B cell (primary cell): ENCODE measurements at places on chromosomes 12 and 14.

- DNase-seq: no peak
Observed at GRCh38 chr12:50949801-50950302, 2.5 kb upstream of the HIGD1C start.

- DNase-seq: no peak
Observed at GRCh38 chr14:48568252-48568651, 892.8 kb upstream of the MDGA2 start.

GRCh38 chr14:34258318-34258717 lies 203.7 kb downstream of the SPTSSA start:
- DNase-seq: no peak

- DNase-seq: peak; percentile 55
Observed at GRCh38 chr14:101960225-101960624, 4.1 kb upstream of the DYNC1H1 start.

- DNase-seq: no peak
Observed at GRCh38 chr12:42812086-42812485, 222.5 kb upstream of the PRICKLE1 start.

- no peak for DNase-seq
Observed at GRCh38 chr12:105166736-105167135, 59.2 kb downstream of the WASHC4 start.

DNA sequence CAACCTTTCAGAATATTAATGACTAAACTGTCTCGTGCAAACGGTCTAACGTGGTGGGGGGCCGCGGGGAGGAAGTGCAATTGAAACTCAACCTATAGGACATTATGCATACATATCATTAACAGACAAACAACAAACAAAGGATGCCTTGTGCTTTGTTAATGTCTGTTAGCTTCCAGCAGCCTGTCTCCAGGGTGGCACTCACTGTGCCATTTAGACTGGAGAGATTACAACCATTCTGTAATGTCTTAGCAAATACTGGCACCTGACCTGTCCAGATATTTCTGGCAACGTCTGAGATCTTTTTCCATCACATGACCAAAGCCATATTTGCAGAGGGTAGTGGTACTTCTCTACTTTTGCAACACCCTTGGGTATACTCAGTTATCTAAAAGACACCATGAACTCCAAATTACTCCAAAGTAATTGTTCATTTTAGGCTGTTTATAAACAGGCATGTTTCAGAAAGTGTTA lies 11.6 kb downstream of the BHLHE41 start:
- peak; percentile 25 for DNase-seq

DNA sequence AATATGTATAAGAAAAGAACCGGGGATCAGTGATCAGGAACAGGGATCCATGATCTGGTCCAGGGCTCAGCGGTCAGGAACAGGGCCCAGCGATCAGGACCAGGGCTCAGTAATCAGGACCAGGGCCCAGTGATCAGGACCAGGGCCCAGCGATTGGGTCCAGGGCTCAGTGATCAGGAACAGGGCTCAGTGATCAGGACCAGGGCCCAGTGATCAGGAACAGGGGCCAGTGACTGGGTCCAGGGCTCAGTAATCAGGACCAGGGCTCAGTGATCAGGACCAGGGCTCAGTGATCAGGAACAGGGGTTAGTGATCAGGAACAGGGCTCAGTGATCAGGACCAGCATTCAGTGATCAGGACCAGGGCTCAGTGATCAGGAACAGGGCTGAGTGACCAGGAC lies 56.3 kb downstream of the TMEM121 start:
- peak; percentile 61 for DNase-seq

GRCh38 chr12:21559855-21560569 lies 33.9 kb downstream of the SPX start:
- no peak for DNase-seq

DNA sequence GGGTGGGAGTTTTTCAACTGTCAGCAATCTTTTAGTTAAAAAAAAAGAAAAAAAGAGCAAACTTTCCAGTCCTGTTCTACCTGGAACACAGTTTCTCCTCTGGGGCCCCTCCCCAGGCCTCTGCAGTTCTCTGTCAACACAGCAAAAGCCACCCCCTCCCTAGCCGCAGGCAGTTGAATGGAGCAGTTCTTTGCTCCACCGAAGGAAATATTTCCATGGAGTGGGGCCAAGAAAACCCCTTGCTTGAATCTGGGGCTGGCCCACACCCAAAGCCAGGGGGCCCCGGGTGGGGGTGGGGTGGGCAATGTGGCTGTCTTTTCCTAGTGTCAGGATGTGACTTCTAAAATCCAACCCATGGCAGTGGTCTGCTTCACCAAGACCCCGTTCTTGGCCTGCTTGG lies 5.0 kb upstream of the MEG3 start:
- no peak for DNase-seq

DNA sequence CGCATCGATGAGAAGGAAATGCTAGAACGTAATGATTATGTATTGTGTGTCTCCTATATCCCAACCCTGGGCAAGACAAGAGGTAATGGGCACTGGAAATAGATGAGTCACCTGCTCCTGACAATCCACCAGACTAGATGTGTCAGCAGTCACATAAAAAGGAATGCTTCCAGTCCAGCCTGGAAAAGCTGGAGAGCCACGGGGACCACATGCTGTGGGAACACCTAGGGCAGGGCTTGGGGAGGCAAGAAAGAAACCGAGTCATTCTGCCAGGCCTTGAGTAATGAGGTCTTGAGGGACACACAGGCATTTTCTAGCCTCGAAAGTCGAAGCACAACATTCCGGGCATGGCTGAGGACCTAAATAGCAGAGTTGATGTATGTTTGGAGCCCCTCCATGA lies 716.7 kb upstream of the TMEM132C start:
- no peak for DNase-seq

DNA sequence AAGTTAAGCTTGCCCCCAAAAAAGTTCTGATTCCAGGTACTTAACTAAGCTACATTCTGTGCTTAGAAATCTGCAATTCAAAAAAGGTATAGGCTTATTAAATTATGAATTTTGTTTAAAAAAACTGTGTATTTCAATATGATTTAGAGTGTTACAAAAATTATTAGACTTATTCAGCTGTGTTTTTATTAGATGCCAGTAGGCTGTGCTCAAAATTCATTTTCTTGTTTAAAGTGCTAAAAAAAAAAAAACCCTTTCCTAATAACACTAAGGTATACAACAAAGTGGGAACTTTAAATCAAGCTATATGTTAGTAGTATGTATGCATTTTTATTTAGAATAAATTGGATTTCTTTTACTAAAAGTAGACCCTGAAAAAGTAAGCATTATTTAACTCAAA lies 25.0 kb downstream of the LRRC9 start:
- no peak for DNase-seq

DNA sequence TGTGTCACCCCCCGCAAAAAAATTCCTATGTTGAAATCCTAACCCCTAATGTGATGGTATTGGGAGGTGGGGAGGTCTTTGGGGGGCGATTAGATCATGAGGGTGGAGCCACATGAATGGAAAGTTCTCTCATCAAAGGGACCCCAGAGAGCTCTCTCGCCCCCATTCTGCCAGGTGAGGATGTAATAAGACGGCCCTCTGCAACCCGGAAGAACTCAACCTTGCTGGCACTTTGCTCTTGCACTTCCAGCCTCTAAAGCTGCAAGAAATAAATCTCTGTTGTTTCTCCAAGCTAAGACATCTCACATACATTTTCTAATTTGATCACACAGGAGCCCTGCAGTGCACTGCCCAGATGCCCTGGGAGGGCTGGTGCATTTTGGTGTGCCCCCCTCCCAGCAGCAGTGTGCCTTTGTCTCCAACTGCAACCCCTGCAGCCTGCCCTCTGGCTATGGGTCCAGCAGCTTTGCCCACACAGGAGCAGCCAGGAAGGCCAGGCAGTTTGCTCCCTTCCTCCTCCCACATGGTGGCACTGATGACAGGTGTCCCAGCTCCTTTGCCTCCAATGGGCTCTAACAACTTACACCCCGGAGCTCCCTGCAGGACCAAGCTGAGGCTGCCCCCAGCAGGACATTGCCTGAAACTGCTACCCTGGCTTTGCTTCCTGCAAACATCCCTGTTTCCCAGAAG lies 59.3 kb downstream of the C14orf132 start:
- no peak for DNase-seq

GRCh38 chr12:106109168-106109910 lies 29.4 kb downstream of the NUAK1 start:
- DNase-seq: no peak

DNA sequence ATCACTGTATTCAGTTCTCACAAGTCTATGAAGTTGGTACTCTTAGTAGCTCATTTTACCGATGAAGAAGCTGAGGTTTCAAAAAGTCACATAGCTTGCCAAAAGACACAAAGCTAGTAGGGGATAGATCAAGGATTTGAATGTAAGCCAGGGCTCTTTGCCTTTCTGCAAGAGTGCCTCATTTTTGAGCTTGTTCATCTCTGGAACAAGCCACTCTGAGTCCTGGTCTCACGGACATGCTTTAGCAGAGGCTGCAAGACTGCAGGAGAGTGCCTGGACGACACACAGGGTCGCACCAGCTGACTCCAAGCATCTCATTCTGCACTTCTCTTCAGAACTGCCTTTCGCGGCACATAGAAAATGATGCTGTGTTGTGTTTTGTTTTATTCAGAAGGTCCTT lies 3.7 kb downstream of the NUAK1 start:
- DNase-seq: no peak

GRCh38 chr14:105075379-105076295 lies 10.4 kb upstream of the GPR132 start:
- peak; percentile 75 for DNase-seq

DNA sequence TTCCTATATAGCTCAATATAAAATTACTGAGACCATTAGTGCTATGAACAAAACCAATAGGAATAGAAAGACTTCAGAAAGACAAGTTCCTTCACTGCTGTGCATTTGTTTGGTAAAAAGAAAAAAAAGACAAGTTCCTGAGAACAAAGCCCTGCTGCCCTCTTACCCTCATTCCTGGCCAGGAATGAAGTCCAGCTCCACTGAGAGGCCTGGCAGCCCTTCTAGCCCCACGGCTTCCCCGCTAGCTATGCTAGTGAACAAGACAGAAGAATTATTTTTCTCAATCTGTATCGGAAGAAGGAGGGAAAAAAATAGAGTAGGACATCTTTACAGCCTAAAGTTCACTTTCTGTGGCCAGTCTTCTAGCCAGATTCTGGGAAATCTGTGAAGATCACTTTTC lies 1.6 kb downstream of the MFAP5 start:
- DNase-seq: no peak

- no peak for DNase-seq
Observed at GRCh38 chr12:48193623-48194022, 9.5 kb downstream of the OR10AD1 start.

DNA sequence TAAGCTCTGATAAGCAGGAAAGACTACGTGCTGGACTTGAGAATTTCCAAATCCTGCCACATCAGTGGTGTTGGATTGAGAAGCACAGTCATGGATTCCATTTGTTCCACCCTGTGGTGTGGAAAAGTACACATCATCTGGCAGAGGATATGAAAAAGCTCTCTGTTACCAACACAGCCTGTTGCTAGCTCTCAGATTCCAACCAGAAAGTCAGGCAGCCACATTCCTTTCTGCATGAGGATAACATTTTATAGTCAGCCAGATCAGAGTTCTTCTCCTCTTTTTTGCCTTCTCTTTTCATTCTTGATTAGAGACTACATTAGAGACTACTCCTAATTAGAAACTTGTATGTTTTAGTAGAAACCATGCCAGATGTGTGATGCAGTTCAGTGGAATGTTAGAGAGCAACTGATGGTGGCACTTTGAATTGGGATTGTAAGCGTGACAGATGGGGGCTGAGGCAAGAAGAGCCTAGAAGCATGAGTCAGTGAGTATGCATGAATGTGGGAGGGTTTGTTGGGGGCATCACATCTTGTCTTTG lies 61.2 kb upstream of the STXBP6 start:
- DNase-seq: no peak

DNA sequence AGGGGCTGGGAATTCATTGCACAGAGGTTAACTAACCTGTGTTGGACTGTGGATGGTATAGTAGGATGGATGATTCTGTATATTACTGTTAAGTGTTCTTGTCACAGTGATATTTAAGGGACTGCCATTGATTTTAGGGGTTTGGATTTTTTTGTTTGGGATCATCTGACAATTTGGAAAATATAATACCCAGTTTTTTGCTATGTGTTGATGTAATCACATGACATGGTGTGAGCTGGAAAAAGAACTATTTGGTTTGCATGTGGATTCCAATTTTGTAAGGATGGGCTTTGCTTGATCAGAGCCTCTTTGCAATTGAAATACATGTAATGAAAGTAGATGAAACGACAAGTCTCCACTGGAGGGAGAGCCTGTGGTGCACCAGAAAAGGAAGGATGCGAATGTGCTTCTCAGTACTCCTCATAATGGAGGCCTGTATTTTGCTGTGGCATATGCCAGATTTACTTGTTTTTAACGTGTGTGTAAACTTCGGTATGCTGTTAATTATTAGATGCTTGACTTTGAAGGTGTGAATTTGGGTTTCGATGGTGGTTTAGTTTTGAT lies 2.7 kb downstream of the DYRK2 start:
- peak; percentile 51 for DNase-seq

DNA sequence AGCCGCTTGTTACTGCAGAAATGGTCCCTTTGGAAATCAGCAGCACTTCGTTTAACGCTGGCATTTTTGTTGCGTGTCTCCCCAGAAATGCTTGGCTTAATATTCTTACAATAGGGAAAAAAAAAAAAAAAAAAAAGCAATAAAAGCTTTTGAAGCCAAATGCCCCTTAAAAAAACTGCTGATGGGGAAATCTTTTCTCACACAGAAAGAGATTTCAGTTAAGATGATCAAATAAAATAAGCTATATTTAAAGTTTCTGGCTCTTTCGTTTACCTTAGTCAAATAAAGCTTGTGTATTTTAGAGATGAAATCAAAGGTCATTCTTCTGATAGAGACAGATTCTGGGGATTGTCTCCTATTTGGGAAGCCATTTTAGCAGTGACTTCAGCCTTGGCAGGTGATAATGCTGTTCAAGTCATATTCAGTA lies 52.4 kb upstream of the FRS2 start:
- no peak for DNase-seq

- DNase-seq: peak; percentile 72
Observed at GRCh38 chr12:54603173-54603814, 14.8 kb upstream of the PPP1R1A start.

GRCh38 chr12:89994911-89995310 lies 286.3 kb upstream of the ATP2B1 start:
- no peak for DNase-seq

DNA sequence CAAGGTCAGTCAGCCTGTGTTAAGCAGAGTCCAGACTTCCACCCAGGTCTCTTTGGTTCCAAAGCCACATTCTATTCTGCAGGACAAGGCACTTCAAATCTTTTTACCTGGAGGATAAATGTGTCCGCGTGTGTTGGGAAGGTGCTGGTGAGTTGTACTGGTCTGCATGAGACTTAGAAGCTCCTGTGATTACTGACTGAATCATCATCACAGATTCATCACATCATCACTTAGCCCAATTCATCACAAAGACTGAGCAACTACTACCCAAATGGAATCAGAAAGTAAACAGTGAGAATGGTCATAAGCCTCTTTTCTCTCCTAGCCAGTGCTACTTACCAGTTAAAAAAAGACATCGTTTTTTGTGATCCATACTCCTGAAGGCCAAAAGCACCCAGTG lies 5.3 kb downstream of the SLC15A5 start:
- DNase-seq: no peak

GRCh38 chr12:3994500-3994899 lies 121.3 kb upstream of the PARP11 start:
- DNase-seq: no peak
